Activated T-helper 1 cell treated with Interleukin-2 at 50 U/mL for 16 hours (primary cell): ENCODE measurements at places on chromosomes 4 and X.

- DNase-seq, result no peak
Observed at GRCh38 chr4:84985952-84986351, 19.5 kb upstream of the WDFY3 start.

DNA sequence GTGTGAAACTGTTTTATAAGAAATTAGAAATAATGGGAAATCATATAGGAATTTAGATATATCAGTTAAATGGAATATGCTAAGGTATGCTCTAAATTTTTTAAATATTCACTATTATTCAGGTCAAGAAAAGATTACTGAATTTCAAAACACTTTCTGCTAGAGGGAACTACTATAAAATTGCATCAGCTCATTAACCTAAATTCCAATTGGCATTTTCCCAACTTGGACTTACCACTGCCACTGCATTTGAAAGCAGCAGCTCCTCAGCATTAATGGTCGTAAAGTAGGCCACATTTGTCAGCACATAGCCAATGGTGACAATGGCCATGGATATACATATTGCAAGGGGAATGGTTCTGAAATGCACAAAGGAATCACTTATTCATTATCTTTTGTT, 57.3 kb downstream of the SLC7A11 start:
- DNase-seq, result no peak

GRCh38 chr4:55318175-55319129, 27.6 kb upstream of the SRD5A3 start:
- DNase-seq, result no peak

DNA sequence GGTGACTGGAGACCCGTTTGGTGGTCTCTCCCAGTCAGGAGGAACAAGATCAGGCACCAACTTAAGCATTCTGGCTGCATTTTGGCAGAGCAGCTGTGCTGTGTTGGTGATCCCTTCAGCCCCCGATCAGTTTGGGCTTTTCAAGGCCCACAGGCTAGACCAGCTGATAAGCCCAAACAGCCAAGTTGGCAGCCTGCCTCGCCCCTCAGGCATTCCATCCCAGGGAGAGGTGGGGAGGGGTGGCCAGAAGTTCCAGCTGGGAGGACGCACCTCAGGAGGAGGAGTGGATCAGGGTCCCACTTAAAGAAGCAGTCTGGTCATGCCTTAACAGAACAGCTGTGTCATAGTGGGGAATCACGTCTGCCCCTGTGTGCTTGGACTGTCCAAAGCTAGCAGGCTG, 105.8 kb downstream of the CHIC1 start:
- DNase-seq, result no peak

- DNase-seq, result no peak
Observed at GRCh38 chr4:8136529-8136928, 22.1 kb downstream of the ABLIM2 start.

DNA sequence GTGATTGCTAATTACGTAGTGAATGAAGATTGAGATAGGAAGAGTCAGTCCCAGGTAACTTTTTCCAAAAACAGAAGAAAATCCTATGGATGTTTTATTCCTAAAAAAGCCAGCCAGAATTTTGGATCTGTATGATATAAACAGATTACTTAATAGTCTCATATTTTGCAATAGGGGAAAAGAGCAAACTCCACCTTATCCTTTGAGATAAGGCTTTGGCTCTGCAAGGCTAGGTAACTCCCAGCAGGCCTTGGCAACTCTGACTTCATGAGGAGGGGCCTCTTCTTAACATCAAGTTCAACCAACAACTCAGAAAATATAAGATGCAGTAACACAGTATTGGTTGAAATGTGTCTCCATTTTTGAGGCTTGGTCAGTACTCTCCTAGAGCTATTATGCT, 98.7 kb upstream of the SLC4A4 start:
- no peak for DNase-seq

GRCh38 chr4:8316911-8317351, 47.4 kb downstream of the HTRA3 start:
- DNase-seq, result no peak

GRCh38 chr4:172982151-172982590, 186.4 kb upstream of the GALNT7 start:
- no peak for DNase-seq

DNA sequence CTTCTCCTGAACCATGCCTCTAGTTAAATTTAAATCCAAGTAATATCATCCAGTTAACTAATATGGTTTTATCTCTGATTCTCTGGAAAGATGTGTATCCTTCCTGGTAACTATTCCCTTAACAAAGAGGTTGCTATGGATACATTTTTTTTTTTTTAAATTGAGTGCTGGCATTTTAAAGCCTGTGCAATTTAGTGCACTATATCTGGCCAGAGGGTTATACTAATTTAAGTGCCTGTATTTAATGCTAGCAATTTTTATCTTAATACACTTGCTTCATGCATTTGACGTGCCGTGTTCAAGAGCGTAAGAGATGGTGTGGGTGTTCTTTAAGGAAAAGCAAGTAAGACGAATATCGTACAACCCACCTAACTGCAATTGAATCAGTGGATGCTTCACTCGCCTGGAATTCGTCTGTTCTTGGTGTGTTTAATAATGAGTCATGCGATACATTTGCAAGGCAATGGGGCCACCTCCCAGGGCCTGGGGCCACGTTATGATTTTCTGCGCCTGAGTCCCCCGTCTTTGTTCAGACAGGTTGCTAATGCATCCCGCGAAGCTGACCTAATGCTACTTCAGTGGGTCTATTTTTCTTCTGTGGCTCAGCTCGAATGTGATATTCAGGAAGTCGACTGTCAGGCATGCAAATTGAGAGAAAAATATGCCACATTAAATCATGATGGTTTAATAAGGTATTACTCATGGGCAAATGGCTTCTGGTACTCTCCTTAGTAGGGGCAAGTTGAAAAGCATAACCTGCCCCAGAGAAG, 14.2 kb upstream of the MID1 start:
- DNase-seq, result no peak

GRCh38 chr4:73142995-73143547, 73.6 kb upstream of the COX18 start:
- DNase-seq, result no peak

GRCh38 chr4:151667666-151668065, 93.1 kb downstream of the GATB start:
- no peak for DNase-seq

GRCh38 chrX:136039968-136040367, 54.7 kb downstream of the SLC9A6 start:
- no peak for DNase-seq

- no peak for DNase-seq
Observed at GRCh38 chr4:5040856-5041620, 10.2 kb upstream of the STK32B start.

- DNase-seq, result no peak
Observed at GRCh38 chrX:56728752-56729151, 291 bp upstream of the NBDY start.

- DNase-seq, result no peak
Observed at GRCh38 chr4:152307669-152308068, 228.2 kb downstream of the FBXW7 start.

DNA sequence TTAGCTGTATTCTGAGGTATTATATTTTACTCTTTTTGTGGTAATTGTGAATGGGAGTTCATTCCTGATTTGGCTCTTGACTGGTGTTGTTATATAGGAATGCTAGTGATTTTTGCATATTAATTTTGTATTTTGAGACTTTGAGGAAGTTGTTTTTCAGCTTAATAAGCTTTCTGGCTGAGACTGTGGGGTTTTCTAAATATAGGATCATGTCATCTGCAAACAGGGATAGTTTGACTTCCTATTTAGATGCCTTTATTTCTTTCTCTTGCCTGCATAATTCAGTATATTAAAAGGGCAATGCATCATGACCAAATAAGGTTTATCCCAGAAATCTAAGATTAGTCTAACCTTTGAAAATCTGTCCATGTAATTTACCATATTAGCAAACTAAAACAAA, 44.7 kb upstream of the EPGN start:
- DNase-seq, result no peak

GRCh38 chr4:158169931-158170690, 2.7 kb downstream of the GASK1B start:
- DNase-seq, result no peak

DNA sequence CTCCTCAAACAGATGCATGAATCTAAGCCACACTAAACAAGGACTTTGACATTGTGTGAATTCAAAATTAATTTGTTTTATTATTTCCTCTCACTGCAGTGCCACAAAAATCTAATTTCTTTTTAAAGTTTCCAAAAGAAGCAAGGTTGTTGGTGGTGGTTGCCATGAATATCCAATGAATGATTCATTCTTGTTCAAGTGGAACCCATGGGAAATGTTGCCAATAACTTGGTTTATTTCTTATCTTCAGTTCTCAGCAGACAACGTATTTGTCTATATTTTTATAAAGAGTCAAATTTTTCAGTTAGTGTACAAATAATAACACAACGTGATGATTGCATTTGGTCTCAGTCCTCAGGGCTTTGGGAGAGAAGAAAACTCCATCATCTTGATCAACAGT, 309.4 kb upstream of the NOCT start:
- DNase-seq, result no peak

- no peak for DNase-seq
Observed at GRCh38 chr4:2150076-2150475, 90.9 kb downstream of the NAT8L start.

- no peak for DNase-seq
Observed at GRCh38 chr4:42865572-42866189, 26.8 kb upstream of the GRXCR1 start.

GRCh38 chr4:2792711-2793585, at the start of gene SH3BP2:
Gene SH3BP2, plus strand, starts transcription at chr4:2793085. Its CDS starts 27,533 bp downstream, at chr4:2820618.
- peak; percentile 33 for DNase-seq

DNA sequence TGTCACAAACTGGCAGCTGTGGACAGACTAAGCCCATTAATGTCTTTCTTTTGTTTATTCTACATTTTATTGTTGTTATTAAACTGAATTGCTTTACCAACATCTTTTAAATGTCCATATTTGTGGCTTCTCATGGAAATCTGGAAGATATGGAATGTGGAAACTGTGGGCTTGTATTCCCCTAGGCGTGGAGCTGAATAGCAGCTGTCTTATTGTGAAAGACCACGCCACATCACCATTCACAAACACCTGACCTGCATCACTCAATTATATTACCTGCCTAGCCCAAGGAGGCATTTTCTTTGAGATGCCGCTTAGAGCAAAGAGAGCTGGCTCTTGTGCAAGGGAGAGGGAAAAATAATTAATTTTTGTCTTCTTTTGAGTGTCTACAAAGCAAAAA, 96.9 kb upstream of the GPRIN3 start:
- DNase-seq, result no peak

DNA sequence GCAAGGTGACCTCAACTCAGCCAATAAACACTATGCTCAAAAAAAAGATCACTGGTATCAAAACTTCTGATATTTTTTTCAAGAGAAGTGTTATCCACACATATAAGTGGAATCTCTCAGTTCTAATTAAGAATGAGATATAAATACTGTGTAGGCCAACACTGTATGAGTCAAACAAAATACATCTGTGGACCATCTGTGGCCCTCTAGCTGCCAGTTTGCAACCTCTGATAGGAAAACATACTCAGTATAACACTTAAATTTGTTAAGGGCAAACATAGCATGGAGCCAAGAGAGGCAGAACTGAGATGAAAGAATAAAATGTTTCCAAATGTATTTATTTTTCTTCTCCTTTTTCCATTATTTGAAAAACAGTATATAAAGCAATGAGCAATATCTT, 377.3 kb downstream of the ARAP2 start:
- no peak for DNase-seq

GRCh38 chr4:87502580-87503238, 26.5 kb downstream of the SPARCL1 start:
- no peak for DNase-seq

DNA sequence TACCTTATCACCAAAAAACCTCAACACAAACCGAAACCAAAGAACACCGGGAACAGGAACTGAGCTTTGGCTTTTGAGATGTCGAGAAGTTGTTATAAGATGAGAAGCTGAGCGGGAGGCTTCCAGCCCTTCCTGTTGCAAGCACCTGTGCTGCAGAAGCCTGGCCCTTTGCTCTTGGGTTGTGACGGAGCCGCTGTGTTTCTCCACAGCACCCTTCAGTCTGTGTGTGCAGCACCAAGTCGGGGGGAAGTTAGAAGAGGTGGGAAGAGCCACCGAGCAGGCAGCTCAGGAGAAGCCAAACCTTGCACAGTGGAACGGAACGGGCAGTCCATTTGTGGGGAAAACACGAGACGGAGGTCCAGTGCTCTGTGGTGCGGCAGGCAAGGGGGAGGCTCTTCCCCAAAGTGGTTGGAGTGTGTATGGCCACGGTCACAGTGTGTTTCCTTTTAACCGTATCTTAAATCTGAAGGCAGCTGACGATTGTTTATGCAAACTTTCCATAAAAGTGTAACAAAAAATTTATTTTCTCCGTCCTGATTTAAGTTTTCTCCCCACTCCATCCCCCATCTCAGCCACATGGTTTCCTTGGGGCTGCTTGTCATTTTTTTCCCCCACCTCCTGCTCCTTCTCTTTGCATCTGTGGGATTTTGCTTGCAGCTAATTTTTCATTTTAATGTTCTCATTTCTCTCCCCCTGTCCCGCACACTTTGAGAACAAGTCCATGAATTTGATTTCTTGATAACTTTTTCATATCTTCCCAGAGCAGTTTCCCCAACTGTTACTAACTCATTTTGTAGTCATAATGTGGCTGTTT, 123.7 kb downstream of the STOX2 start:
- no peak for DNase-seq

DNA sequence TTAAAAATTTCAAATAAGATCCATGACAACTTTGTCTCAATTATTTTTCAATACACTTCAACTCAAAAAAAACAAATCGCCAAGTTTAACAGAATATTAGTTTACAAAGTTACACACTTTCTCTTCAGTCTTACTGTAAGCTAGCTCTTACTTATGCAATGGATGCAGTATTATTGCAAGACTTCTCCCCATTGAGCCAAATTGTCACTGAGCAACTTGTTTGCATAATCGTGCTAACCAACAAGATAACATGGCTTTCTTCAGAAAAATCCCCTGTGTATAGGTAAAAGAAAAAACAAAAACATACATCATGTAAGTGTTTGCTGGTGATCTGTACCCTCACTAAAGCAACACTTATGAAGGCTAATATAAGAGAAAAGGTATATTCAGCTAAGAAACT, 18.9 kb downstream of the DNAJB14 start:
- DNase-seq, result no peak

DNA sequence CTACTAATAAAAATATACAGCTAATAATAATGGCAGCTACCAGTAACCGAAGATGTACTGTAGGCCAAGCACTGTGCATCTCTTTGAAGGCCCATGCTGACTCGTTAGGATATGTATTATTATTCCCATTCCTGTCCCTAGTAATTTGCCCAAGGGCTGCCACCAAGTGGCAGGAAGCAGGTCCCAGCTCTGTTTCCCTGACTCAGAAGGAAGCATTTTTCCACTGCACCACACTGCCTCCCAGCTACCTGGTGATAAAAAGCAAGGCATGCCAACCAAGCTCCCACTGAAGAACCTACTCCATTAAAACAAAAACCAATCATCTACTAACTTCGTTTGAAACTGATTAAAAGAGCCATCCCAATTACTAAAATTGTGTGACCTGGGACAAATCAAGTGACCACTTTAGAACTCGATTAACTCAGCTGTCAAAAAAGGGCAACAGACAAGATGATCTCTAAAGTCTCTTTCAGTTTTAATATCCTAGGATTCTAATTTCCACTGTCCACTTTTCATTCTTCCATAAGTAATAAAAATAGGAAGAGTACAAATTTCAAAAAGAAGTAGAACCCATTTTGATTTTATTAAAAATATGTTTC, 24.3 kb upstream of the PGM2 start:
- no peak for DNase-seq
